ENCODE measurements at places on chromosomes 6 and 20. TPM values are rescaled to one million over a fixed set of nuclear protein-coding genes. Genes with fewer than 3 reads are reported as not detected.

GRCh38 chr6:116030770-116031169, 29.9 kb downstream of the FRK start:
- no peak for DNase-seq

Gene CRIP3
- total RNA-seq = 18.8 TPM

DNA sequence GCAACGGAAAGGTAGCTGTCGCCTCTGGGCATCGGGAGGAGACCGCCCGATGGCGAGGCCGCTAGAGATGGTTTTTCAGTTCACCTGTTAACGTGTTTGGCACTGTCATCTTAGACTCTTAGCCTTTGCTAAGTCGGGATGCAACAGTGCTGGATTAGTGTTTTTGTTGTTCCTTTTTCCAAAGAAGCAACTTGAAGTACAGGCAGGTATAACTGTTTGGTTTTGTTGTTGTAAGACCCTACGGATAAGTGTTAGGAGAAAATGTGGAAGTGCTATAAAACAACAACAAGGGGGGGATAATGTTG, 723 bp downstream of the MANEA start:
- DNase-seq = no peak

DNA sequence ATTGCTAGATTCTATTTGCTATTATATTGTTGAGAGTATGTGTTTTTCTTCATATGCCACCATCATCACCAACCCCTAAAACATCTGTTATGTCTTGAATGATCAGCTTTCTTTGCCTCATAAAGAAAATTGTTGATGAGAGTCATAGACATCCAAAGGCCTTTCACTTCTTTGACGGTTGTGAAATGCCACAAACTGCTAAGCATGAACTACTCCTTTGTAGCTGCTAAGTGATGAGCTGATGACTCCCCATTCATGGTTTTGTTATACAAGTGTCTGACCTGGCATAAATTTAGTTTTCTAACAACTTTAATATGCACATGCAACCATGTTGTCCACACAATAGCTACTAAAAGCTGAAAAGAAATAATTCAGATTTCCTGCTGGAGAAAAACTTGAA, 684 bp upstream of the MED23 start:
- no peak for DNase-seq

Gene SPATS1
- not detected for total RNA-seq

DNA sequence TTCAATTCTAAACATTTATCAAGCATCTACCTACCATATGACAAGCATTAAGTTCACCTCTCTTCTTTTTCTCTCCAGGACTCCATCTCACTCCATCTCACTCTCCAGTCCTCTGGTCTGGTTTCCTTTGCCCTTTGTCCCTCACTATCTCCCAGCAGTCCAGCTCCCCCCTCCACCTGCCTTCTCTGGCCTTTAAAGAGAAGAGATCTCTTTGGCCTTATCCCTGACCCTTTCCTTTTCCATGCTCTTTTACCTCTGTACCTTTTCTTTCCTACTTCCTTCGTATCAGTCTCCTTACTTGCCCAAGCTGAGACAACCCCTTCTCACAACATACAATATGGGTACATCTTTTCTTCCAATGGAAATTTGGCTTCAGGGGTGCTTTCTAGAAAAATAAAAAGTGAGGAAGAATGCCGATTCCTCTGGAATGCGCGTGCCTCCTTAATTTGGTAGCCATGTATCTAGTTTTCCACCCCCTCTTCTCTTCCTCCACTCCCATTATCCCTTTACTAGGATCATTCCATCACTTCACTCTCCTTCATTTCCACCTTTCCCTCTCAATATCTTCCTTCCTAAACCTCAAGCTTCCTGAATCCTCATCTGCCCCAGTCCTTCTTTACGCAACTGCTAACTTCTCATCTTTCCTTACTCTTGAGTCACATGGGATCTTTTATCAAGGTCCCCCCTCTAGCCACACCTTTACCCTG, 745 bp upstream of the AGPAT1 start:
- DNase-seq = no peak

GRCh38 chr6:113734982-113735381, 122.2 kb upstream of the MARCKS start:
- no peak for DNase-seq

- peak; percentile 83 for DNase-seq
Observed at GRCh38 chr6:26187981-26188635, 100.9 kb downstream of the HFE start.

- no peak for DNase-seq
Observed at GRCh38 chr6:145340256-145340655, 395.1 kb downstream of the EPM2A start.

GRCh38 chr20:24366336-24367004, 103.0 kb upstream of the SYNDIG1 start:
- no peak for DNase-seq

- no peak for DNase-seq
Observed at GRCh38 chr6:27174958-27175357, 72.5 kb upstream of the PRSS16 start.

DNA sequence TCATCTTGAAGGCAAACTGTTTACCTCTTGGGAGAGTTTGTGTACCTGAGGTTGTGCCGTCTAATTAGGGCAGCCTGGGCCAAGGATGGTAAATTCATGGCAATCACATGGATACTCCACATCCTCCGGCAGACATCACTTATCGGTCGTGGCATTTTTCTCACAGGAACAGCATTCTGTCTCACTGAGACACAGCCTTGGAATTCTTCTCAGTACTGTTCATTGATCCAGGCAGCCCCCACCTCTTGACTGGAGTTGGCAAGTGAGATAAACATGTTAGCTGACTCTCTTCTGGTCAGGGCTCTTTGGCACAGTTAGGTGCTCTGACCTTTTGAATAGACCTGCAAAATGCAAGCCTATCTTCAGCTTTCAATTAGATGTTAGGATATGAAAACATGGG, 511.4 kb upstream of the FLRT3 start:
- DNase-seq = no peak

DNA sequence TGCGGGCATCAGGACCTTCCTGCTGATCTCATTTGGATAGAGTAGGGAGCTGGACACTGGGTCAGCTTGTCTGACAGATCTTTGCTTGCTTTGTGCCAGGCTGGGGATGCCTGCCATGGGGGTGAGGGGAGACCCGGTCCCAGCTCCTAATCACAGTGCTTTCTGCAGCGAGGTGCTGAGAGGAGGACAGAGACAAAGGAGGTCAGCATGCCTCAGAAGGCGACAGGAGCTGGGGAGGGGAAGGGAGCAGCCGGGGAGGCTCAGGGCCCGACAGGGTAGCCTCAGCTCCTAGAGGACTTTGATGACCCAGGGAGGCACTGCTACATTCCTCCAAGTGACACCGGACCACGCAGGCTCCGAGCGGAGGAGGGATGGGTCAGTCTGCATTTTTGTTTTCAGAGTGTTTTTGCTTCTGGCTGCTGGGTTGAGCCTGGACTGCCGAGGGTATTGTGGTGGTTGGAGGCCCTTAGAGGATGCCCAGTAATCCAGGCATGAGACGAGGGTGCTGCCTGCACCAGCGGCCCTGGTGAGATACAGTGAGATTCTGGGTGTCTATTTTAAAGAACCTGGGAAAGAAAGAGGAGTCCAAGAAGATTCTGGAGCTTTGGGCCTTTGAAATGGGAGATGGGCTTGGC, 7.8 kb downstream of the RBM38 start:
- DNase-seq = no peak

DNA sequence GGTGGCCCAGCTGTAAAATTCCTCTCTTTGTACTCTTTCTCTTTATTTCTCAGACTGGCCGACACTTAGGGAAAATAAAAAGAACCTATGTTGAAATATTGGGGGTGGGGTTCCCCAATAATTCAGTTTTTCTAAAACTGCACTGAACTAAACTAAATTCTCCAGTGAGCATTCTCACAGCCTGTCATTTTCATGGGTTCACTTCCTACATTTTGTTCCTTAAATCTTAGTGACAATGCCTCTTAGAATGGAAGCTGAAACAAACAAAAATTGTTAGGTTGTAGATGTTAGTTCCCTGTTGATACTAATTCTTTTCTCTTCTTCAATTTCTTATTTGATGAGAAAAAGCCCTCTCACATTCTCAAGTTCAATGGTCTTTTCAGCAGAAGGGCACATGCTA, 35.8 kb upstream of the IFNGR1 start:
- DNase-seq = no peak

Gene JARID2
- 177 TPM for total RNA-seq

GRCh38 chr6:123352705-123353104, 284.0 kb downstream of the TRDN start:
- no peak for DNase-seq

GRCh38 chr20:454951-455350, 7.4 kb downstream of the TBC1D20 start:
- no peak for DNase-seq

DNA sequence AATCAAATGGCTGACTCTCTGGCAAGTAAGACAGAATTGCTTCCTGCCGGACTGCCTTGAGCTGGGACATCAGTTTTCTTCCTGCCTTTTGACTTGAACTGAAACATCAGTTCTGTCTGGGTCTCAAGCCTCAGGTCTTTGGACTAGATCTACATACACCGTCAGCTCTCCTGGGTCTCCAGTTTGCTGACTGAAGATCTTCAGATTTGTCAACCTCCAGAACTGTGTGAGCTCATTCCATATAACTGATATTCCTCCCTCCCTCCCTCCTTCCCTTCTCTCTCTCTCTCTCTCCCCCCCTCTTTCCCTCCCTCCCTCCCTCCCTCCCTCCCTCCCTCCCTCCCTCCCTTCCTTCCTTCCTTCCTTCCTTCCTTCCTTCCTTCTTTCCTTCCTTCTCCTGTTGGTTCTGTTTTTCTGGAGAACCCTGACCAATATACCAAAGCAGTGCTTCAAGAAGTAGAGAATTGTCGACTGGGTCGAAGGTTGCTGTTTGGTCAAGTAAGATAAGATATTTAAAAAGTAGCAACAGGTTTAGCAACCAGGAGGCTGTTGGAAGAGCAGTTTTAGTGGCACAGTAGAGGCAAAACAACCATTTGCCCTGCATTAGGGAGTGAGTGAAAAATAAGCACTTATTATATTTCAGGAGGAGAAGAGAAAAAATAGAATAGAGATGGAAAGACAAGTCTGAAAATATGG, 33.1 kb upstream of the CMTR1 start:
- DNase-seq = no peak

- DNase-seq = peak; percentile 42
Observed at GRCh38 chr6:1027795-1028569, 283.9 kb upstream of the FOXQ1 start.

DNA sequence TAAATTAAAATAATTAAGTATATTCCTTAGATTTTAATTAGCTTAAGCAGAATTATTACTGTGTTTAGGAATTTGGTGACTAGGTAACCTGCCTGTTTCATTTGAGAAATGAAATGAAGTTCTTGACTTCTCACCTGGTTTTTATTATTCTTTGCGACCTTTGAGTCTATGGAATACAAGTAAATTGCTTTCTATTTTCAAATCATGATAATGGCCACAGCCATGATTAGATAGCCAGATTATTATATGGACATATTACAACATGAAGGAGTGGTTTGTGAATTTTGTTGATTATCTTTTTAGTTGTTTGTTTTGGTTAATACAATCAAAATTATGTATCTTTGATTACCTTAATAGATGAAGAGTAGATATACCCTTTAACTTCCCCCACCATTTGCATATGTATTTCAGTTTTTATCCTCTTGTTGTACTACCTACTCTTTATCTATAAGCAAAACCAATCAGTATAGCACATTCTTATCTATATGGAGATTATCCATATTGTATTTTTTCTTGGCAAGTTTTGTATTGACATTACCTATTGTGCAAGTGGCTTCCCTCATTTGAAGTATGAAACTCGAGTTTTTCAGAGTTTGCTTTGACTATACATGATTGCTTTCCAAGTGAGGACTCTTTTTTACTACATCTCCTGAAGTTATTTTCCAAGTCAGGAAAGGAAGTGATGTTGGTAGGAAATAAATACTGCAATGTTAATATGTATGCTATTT, 47.9 kb downstream of the CD2AP start:
- no peak for DNase-seq

Gene LINC00237
- 0.31 TPM for total RNA-seq

DNA sequence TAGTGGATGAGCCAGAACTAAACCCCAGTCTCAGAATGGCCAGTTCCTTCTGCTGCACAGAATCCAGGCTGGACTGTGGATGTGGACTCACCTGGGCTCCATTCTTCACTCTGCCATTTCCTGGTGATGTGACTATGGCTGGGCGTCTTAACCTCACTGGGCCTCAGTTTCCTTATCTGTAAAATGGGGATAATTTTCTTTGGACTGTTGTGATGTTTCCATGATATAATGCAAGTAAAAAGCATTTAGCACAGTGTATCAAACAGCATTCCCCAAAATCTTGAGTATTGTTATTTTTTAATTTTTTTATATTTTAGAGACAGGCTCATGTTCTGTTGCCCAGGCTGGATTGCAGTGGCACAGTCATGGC, 5.9 kb upstream of the IP6K3 start:
- no peak for DNase-seq

- DNase-seq = no peak
Observed at GRCh38 chr6:13241364-13241763, 87.0 kb downstream of the TBC1D7 start.

GRCh38 chr6:162056745-162057144, 670.8 kb downstream of the PRKN start:
- peak; percentile 68 for DNase-seq

Gene GSTA1
- total RNA-seq = not detected

Gene GSTA2
- not detected for total RNA-seq

Gene HLA-F
- total RNA-seq = 4.4 TPM

Gene KHDRBS2
- 11.7 TPM for total RNA-seq

DNA sequence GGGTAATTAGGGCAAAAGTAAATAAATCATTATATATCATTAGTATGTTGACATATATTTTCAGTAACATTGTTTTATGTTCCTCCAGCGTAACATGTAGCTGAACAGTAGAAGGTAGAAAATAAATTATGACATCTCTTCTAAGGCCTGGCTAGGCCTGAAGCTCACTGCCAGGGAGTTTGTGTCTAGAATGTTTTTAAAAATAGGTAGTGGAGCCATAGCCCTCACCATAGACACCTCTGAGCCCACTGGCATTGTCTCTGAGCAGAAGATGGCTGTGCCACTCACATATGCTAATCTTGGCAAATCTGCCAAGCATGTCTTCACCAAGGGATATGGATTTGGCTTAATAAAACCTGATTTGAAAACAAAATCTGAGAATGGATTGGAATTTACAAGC, 21.3 kb downstream of the FUCA2 start:
- no peak for DNase-seq

Gene ADGRF5
- total RNA-seq = not detected

Gene ATP6V1G2
- total RNA-seq = 1.6 TPM

Gene SLC32A1
- 0.87 TPM for total RNA-seq

DNA sequence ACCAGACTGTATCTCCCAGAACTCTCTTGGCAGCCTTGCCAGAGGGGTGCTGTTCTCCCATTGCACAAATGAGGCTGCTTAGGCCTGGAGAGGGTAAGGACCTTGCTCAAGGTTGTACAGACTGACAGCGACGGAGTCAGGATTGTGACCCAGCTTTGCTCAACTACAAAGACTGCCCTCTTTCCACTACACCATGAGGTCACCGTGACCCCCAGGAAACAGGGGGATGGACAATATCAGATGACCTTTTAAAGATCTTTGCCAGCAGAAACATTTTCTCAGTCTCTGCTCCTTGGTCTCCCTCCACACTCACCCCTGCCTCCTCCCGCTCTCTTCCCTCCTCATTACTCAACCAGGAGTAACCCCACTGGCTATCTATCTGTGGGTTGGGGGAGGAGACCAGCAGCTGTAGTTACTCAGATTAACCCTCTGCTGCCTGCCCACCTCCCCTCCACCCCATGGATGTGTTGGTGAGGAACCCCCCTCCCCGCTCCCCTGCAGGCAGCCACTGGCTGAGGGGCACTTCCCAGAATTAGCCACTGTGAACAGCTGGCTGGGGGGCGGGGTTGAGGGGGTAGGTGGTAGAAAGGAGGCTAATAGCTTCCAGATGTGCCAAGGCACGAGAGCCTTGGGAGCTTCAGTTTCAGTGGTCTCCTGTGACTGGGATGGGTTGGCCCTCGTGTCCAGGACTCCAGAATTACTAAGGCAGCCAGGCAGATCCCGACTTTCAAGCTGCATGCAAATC, 26.9 kb upstream of the MRPS18A start:
- no peak for DNase-seq

All from GM23338 (cell line).